ENCODE measurements at places on chromosomes 1 and 21.

- DNase-seq = no peak
Measured at GRCh38 chr1:33012165-33012564, 24.5 kb downstream of the AK2 start.

- DNase-seq = peak; percentile 74
Measured at GRCh38 chr1:17437580-17438317, 1.7 kb downstream of the RCC2 start.

GRCh38 chr1:50346621-50347020, 76.6 kb downstream of the DMRTA2 start:
- DNase-seq = peak; percentile 58

DNA sequence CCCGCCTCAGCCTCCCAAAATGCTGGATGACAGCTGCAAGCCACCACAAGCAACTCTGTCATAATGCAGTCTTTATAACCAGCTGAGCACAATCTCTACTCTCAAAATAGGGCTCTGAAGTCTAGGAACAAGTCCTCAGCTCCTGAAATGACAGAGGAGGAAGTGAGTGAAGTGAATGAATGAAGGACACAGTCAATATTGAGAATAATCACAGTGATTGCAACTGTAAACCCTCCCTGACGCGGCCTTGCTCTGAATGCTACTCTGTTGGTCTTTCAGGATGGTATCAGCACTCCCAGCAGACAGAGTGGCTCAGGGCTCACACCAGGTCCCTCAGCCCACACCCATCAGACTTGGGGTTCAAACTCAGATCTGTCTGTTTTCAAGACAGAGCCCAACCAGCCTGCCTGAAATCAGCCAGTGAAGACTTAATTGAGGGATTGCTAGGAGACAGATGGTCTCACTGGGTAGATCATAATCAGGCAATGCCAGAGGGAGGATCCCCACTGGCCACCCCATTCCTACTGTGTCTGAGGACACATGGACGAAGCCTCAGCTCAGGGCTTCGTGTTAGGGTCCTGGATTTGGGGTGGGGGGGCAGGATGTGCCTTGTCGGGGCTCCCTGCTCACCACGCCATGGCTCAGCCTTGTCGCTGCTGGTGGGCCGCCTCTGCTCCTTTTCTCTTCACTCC, 20.9 kb downstream of the RNF187 start:
- no peak for DNase-seq

GRCh38 chr1:177186639-177187038, 15.9 kb downstream of the BRINP2 start:
- DNase-seq = no peak

GRCh38 chr1:10540277-10541005, 65.7 kb downstream of the PEX14 start:
- DNase-seq = no peak

DNA sequence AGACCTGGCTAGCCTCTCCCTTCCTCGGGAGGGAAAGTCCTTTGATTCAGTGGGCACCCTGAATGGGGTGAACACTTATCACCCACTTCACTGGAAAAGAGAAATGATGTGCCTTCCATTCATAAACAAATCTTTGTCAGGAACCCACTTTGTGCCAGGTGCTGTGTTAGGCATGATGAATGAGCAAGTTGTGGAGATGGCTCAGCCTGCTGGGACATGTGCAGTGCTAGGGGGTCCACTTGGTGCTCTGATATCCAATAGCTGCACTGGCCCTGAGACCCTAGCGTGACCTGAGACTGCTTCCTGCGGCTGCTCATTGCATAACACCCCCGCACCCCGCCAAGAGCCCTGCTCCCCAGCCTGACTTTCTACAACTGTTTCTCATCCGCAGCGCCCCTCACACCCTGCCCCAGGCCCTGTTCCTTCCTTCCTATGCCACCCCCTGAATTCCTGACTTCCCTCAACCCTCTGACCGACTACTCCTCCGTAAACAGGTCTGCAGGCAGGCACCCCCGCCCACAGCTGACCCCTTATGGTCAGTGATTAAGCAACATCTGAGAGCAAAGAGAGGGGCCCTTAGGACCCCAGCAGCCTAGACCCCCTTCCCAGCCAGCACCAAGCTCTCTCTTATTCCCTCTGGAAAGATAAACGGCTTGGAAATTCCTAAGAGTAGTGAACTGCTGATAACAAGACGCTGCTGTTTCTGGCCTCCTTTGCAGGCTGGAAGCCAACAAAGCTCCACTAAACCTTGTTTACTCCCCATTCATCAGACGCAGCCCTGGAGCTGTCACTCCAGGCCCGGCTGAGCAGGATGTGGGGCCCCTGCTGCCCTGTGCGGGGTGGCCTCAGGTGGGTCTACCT, 12.9 kb downstream of the CSRP1 start:
- DNase-seq = peak; percentile 47
